Skin of body (tissue), 3 donors: ENCODE measurements at places on chromosomes 3 and 15. TPM values are rescaled to one million over a fixed set of nuclear protein-coding genes. Genes with fewer than 3 reads are reported as not detected.
A peak's percentile ranks its signal among the peaks of the same experiment; 100 is the strongest.

Gene IRAK2
- total RNA-seq: 3.8 TPM

- no peak for DNase-seq
These were observed 29.4 kb upstream of the GATM start for GRCh38 chr15:45407786-45408185.

Gene AP3B2
- total RNA-seq: 0.89 TPM

GRCh38 chr3:189724356-189724755 is 93.2 kb downstream of the TP63 start:
- peak; percentile 93 for DNase-seq

DNA sequence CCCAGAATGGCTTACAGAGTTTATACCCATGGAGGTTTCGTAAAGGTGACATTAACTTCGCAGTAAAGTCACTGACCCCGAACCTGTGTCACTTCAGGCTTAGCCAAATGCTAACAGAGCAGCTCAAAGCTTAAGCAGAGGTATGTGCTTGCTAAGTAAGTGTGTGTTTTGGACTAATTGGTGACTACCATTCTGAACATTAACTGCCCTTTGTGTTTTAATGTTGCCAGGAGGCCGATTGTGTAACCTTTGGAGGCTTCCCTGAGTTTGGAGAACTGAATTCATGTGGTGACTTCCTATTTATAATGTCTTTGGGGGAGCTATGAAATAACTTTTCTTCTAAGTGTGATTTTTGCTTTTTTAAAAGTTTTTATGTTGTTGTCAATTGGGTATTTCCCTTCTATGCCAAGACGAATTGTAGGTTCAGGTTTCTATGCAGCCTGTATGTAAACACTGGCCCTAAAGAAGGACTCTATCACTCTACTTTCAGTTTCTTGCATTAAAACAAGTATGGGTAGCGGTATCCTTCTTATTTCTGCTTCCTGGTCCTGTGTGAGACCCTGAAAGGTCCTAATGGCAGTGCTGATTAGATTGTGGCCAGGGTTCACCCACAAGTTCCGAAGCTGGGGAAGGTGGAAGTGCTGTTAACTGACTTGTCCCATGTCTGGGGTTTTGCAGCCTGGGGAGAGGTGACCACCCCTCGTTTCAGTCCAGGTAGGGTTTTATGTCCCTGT is 86.3 kb downstream of the IGF1R start:
- DNase-seq: no peak

- no peak for DNase-seq
These were observed 201.8 kb upstream of the KBTBD8 start for GRCh38 chr3:66796343-66796742.

Gene P2RY1
- 5.7 TPM for total RNA-seq

DNA sequence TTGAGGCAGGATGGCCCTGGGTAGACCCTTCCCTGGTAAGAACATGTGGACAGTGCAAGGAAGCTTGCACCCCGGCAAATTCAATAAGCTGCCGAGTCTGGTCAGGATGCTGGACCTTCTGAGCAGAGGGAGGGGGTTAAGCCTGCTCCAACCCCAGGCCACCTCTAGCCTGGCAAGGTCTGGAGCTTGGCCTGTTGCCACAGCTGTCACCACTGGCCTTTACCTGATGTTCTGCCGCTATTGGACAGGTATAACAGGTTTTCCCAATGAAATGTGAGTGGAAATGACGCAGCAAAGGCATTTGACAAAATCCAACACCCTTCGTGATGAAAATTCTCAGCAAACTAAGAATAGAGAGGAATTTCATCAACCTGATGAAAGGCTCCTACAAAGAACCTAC is 699 bp upstream of the MESP1 start:
- no peak for DNase-seq

DNA sequence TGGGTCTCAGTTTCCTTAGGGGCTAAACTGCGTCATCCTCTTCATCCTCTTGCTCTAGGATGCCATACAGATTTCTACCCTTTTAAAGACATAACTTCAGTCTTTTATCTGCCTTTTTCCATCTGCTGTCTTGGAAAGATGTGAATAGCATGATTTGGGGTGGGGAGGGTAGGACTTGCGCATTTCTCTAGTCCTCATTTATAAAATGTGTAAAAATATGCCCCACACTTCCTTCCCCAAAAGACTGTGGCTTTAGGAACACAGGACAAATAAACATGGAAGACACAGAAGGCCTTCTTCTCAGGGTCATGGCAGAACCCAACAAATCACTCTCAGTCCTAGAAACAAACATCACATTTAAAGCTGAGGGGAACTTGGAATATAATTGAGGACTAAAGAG is 48.4 kb upstream of the BCL6 start:
- no peak for DNase-seq

Gene ASB14
- 0.10 TPM for total RNA-seq

- DNase-seq: peak; percentile 39
These were observed 158.5 kb upstream of the SMAD3 start for GRCh38 chr15:66906668-66907614.

DNA sequence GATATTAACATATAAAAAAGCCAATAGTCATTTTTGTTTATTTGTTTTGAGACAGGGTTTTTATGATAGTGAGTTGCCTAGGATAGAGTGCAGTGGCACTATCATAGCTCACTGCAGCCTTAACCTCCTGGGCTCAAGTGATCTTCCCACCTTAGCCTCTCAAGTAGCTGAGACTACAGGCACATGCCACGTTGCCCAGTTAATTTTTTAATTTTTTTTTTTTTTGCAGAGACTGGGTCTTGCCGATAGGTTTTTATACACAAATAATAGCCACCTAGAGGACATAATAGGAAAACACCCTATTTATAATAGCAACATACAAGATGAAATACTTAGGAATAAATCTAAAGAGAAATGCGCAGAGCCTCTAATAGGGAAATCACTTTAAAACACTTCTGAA is 13.3 kb downstream of the EIF3J start:
- DNase-seq: no peak

DNA sequence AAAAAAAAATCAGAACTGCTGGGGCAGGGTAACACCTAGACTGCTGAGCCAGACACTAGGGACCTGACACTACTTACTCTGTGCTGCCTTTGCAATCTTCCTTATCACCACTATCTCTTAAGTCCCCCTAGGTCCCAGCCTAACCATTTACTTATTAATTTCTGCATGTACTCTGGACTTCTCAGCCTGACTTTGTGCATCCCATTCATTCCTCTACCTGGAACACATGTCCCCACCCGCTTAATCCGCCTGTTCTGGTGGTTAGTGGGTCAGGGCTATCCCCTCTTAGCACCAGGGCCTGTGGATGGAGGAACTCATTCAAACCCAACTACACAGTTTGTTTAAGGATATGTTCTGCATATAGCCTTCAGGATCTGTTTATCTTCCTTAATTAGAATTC is 5.0 kb upstream of the CACNA1D start:
- DNase-seq: no peak
